ENCODE measurements at places on chromosomes 7 and 10.

GRCh38 chr7:131726686-131727085 lies 170.3 kb upstream of the PODXL start:
- no peak for DNase-seq

GRCh38 chr10:24825551-24825950 lies 101.9 kb upstream of the ARHGAP21 start:
- no peak for DNase-seq

GRCh38 chr7:11591943-11592342 lies 240.1 kb downstream of the THSD7A start:
- no peak for DNase-seq

DNA sequence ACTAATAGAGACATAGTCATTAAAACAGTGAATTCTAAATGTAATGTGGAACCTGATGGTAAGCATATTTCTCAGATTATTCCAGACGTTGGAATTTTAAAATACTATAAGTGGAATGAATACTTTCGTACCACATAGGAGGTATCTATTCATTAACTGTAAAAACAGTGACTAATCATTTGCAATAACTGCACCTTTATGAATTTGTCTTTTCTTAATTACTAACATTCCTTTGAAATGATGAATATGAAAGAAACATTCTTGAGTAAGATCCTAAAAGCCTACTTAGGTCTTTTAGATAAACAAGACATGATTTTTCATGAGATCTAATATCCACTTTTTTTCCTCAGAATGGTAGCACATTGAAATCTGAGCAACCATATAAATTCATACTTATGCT lies 549.0 kb upstream of the LRRN3 start:
- no peak for DNase-seq

DNA sequence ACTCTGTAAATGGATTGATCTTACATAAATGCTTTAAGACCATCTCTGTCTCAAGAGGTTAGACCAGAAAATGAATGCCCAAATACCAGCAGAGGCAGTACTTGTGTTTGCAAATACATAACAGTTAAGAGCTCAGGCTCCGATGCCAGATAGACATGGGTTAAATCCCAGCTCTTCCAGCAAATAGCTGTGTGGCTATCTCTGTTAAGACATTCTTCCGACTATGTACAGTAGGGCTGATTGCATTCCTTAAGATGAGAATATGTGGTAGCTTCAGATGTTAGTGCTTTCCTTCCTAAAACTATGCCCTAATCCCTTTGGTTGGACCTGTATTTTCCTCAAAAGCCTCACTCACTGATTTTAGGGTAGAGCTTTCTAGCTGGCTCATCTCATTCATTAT lies 2.2 kb downstream of the IDE start:
- DNase-seq, result no peak

- DNase-seq, result peak; percentile 59
Measured at GRCh38 chr7:2251841-2252771, 10.1 kb downstream of the NUDT1 start.

- no peak for DNase-seq
Measured at GRCh38 chr7:17405786-17406185, 107.3 kb downstream of the AHR start.

DNA sequence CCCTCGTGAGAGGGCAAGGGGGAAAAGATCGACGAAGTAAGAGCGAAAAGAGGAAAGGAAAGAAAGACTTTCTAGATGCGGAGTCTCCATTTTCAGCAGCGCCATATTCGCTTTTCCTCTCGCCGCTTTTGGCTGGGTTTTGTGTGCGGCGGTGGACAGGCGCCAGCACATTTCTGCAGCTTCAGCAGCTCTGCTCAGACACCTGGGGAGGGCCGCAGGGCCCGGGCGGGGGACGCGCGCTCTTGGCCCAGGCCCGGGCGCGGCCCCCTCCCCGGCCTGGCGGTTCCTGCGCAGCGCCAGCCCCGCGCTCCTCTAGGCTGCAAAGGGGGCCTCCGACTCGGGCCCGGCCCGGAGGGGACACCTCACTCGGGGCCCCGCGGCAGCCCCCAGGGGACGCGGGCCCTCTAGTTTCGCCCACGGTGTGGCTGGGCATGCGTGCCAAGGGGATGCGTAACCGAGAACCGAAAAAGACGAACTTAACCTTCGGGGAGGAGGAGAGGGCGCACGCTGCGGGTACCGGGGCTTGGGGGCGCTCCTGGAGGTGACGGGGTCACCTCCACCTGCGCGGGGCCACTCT lies 34.5 kb upstream of the EBLN1 start:
- no peak for DNase-seq

DNA sequence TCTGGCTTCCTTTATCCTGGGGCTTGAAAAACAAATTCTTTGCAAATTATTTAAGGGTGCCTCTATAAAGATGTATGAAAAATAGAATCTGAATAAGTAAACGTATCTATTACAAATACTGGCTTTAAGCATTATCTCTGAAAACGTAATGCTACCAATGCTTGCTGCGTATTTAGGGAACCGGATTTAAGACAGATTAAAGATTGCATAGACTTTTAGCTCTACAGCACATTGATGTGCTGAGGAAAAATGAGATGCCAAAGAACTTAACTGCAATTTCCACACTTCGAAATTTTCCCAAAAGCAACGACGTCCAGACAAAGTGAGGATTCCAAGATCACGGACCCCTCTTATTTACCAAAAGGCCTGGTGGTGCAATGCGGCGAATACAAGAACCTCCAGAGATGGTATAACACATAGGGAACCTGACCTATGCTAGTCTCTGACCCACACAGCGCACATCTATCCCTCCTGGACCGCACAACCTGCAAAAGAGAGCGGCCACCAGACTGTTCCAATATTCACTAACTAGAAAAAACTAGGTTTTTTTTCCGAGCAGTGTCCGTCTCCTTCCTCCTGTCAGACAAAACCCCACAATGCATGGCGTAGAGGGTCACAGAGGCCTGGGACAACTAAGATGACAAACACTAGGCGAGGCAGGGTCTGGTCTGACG lies 34.3 kb upstream of the PHF14 start:
- DNase-seq, result no peak

GRCh38 chr7:67738958-67739357 lies 742.3 kb downstream of the TYW1 start:
- no peak for DNase-seq

GRCh38 chr10:23367896-23368595 lies 23.4 kb upstream of the C10orf67 start:
- DNase-seq, result no peak

DNA sequence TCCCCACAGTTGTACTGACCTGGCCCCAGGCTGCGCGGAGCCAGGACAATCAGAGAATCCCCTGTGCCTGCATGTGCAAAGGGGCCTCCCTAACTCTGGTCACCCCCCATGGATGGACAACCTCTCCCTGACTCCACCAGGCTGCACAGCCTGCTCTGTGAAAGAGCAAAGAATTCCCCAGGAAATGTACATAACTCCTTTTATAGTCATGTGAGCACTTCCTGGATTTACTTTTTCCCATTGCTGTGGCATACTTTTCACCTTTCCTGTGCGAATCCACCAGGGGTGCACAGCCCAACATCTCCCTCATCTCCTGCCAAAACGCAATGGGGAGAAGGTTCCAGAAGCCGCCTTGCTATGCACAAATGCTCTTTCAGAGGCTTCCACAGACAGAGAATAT lies 27.9 kb downstream of the FGFR2 start:
- DNase-seq, result no peak

DNA sequence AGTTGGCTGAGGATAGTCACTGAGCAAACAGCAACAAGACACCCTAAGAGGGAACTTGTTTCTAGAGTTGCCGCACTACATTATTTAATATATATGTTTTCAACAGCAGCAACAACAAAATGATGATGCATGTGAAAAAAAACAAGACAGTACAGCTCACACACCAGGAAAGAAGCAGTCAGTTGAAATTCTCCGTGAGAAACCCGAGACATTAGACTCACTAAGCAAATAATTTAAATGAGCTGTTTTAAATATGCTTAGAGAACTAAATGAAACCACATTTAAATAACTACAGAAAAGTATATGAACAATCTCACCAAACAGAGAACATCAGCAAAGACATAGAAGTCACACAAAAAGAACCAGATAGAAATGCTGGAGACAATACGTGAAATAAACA lies 426.3 kb upstream of the PFKP start:
- no peak for DNase-seq

DNA sequence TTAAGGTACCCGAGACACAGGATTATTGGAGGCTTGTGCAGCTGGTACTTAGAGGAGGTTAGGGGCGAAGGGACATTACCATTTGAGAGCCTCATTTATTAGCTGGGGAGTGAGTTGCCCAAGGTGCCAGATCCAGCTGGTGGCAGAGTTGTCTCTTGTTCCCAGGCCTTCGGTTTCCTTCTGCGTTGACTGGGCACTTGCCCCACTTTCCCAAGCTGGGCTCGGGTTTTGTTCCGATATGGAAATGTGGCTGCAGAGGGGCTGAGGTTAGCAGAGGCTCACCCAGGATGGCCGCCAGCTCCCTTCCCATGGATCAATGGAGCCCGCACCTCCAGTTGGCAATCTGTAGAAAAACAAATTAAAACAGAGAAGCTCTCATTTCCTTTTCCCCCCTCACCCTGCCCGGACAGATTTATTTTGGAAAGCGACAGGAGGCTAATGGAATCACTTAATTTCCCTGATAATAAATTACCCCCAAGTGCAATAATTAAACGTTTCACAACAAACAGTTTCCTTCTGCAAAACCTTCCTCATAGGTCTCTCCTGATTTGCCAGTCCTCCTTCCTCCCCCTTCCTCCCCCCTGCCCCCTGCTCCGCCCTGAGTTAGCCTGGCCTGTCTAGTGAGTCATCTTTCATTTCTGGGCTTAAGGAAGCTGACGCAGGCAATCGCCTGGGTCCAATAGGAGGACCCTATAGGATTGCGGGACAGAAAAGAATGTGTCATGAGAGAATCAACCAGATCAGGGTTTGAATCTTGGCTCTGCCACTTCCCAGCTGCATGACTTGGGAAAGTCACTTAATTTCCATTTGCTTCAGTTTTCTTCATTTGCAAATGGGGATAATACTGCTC lies 51.7 kb downstream of the ADRA2A start:
- DNase-seq, result no peak

DNA sequence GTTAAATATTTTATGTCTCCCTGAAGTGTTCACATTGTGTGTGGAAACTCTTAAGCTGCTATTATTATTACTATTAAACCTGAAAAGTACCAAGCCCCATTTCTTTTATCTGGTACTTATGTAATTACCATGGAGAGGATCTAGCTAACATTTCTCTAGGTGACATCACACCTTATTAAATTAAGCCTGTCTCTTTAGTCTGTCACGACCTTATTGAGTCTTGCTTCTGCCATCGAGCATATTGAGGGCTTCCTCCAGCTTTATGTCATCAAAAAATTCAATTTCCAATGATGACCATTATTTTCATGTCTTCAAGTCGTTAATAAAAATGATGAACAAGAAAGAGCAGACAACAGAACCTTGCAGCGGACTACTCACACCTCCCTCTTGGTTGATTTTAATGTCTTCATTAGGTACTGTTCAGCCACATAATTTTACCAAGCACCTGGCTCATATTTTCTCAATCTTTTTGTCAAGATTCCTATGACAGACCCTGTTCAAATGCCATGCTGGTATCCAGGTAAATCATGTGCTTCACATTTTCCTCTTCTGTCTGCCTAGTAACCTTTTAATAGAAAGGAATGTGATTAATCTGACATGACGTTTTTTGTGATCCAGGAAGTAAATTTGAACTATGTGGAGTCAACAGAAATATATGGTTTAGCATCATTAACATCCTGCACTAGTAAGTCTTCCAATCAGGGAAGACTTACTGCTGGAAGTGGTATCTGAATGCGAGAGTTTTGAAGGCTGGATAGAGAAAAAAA lies 556.7 kb downstream of the SORCS3 start:
- no peak for DNase-seq

- no peak for DNase-seq
Measured at GRCh38 chr10:89414146-89414878, at the start of gene IFIT5. IFIT5 (plus strand) TSS chr10:89414568; CDS start chr10:89414799, 231 bp downstream.

Measured in CMK (cell line).